Stimulated activated CD4-positive, alpha-beta T cell treated with anti-CD3 and anti-CD28 coated beads, TNF-alpha, amount 100 ng/mL, for 48 hours (primary cell): ENCODE measurements at places on chromosomes 12 and 14.

- no peak for DNase-seq
Observed at GRCh38 chr14:61911574-61911973, 149.4 kb downstream of the SNAPC1 start.

DNA sequence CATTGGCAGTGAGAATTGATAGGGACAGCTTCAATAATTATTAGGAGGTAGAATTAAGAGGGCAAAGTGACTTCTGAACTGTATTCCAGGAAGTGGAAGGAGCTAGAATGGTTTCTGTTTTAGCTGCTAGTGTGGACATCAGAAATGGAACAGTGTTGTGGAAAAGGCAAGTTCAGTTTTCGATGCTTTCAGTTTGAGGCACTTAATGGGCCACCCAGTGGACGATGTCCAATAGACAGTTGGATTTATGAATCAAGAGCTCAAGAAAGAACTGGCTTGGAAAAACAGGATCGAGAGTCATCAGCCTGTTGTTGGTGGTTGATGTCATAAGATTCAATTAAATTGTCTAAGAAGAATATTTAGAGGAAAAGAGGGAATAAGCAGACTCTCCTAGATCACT is 136.3 kb downstream of the DYRK2 start:
- DNase-seq, result no peak

- no peak for DNase-seq
Observed at GRCh38 chr12:101686176-101686575, 11.3 kb upstream of the CHPT1 start.

GRCh38 chr12:99901181-99901580 is 83.6 kb downstream of the ANKS1B start:
- no peak for DNase-seq

- no peak for DNase-seq
Observed at GRCh38 chr12:66661357-66661756, 17.5 kb downstream of the GRIP1 start.
